CD4-positive, alpha-beta T cell treated with Interleukin-2 at 100 ng/mL for 4 hours (primary cell): ENCODE measurements at places on chromosomes 3 and 15.

- DNase-seq = no peak
Measured at GRCh38 chr3:138173769-138174420, 826 bp downstream of the DBR1 start.

- no peak for DNase-seq
Measured at GRCh38 chr3:196708467-196708866, 3.6 kb downstream of the CEP19 start.

DNA sequence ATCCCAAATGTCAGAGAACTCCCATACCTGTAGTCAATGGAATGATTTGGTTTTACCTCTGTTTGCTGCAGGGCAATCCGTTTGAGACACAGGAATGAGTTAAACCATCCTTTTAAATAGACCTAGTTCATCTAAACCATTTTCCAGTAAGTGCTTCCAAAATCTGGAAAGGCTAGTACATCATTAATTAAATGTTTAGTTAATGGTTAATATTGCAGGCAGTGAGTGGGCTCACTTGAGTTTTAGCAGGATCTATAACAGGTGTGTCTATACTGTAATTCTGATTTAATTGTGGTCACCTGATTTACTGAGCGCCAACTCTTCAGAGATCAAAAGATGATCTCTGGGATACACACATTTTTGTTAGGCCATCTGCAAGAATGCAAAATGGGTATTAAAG lies 353.9 kb upstream of the ROPN1 start:
- DNase-seq = no peak

- no peak for DNase-seq
Measured at GRCh38 chr3:134708671-134709070, 57.8 kb upstream of the KY start.

DNA sequence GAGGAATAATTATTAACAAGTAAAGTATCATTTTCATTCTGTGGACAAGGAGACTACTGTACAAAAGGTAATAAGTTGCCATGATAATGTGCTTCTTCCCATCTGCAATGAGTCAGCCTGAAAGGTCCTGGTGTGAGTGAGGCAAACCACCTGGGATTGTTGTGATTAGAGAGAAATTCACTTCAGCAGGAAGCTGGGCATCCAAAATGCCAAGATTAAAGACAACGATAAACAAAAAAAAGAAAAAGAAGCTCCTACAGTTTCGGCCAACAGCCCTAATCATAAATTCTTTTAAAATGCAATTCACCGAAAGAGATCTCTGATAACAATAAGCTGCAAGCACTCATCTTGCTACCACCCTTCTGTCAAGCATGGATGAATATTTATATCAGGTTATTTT lies 507.8 kb downstream of the TUSC7 start:
- no peak for DNase-seq

DNA sequence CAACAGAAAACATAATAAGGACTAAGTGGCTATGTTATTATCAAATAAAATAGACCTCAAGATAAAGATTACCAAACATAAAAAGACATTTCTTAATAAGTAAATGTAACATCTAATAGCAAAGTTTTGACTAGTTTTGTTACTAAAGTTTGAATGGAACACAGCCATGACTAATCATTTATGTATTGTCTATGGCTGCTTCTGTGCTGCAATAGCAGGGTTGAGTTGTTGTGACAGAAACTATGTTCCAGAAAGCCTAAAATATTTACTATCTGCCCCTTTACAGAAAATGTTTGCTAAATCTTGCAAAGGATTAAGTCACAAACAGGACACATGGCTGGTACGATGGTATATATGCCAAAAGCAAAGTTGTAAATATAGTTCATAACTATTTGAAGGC lies 37.9 kb upstream of the MYH15 start:
- no peak for DNase-seq

GRCh38 chr3:105177576-105177975 lies 189.1 kb upstream of the ALCAM start:
- DNase-seq = no peak

GRCh38 chr3:177495566-177495965 lies 298.3 kb upstream of the TBL1XR1 start:
- no peak for DNase-seq

DNA sequence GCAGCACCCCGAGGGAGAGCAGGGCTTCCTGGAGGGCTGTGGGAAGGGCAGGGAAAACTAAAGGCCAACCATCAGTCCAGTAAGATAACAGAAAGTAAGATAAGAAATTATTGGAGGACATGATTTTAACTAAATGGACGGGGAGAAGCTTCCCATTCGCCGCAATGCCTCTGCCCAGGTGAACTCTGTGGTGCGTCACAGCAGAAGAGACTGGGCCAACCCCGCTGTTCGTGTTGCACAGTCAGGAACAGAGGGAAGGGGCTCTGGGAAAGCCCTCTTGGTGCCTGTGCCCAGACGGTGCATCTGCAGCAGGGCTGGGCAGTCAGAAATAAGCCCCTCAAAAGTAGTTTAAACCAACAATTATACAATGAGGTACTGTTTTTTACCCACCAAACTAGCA lies 284.1 kb downstream of the OCA2 start:
- no peak for DNase-seq

DNA sequence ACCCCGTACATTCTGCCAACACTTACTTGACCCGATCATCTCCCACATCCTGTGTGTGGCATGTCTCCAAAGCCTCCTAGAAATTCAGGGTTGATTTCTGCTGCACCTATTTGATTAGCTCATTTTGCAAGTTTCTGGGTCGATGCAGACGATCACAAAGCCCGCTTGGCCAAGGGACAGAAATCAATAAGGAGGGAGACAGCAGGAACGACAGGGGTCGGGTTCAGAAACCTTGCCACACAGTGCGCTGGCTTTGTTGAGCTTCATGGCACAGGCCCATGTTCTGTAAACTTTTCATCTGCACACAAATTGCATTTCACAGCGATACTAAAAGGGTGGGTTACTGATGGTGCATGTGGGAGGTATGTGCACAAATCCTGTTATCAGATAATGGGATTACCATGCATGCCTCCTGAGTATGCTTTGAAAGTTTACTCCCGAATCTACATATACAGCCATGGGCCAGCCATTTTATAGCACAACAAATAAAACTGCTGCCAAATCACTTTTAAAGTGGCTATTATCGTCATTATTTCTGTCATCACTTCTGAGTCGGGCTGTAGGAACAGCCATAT lies 95.9 kb upstream of the ATP11B start:
- DNase-seq = no peak
